GF-D8 (cell line): ENCODE measurements at places on chromosomes 2 and 18.

DNA sequence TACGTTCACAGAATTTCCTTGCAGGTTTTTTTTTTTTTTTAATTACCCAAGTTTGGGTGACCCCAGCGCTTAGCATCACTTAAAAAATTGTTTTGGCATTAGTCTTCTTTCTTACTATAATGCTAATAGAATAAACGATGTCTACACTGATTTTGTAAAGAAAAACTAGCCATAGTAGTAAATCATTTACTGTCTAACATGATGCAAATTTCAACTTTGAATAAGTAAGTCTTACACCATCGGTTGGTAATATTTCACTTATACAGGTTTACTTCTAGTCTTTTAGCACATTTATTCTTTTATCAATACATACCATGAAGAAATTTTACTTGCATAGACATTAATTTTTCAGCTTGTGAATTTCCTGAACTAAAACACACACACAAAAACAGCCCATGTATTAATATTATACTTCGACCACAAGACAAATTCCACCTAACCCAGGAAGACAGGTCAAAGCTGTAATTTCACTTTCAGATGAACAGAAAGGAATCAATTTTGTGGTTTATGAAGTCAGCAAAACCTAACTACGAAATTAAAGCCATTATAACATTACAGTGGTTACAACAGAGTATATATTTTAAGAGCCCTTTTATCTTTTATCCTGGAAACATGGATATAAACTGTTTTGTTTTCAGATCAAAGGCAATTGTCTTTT lies 1.9 kb downstream of the YES1 start:
- DNase-seq: no peak

DNA sequence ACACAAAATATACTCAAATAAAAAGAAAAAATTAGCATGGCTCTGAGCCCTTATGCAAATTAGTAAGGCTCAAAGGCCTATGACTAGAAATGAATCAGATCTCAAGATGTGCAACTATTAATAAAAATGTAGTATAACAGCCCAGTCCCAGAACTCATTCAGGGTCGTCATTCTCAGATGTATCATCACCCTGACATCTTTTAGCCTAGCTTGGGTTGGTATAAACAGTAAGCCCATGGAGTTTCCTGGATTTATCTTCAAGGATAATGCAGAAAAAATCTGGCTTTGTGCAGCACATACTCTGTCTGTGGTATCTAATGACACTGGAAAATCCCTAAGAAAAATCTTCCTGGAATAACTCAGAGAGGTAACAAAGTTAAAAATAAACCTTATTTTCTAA lies 239.3 kb downstream of the ZNF385B start:
- DNase-seq: no peak

GRCh38 chr2:164808776-164809175 lies 32.8 kb downstream of the COBLL1 start:
- no peak for DNase-seq

GRCh38 chr2:3296182-3296972 lies 81.2 kb downstream of the EIPR1 start:
- DNase-seq: no peak

- no peak for DNase-seq
Observed at GRCh38 chr18:58891776-58892175, 27.1 kb downstream of the ZNF532 start.
